ENCODE measurements at places on chromosomes 2 and 18.

DNA sequence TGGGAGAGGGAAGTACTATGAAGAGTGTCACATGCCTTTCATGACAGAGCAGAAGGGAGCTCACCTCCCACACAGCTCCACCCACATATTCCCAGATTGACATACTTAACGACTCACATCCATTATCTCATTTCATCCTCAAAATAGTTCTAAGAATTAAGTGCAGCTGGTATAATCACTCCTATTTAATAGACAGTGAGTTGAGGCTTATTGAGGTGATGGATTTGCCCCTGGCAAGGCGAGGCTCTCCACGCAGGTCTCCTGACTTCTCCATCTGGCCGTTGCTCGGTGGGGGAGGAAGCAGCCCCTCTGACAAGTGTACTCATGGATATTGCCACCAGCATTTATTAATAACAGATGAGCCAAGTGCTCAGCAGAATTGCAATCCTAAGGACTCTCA, 81.4 kb downstream of the TGOLN2 start:
- DNase-seq: no peak

GRCh38 chr2:148998831-148999200, 39.7 kb upstream of the LYPD6B start:
- DNase-seq: no peak

GRCh38 chr2:240586919-240587800, 626 bp downstream of the CAPN10 start:
- DNase-seq: peak; percentile 58

DNA sequence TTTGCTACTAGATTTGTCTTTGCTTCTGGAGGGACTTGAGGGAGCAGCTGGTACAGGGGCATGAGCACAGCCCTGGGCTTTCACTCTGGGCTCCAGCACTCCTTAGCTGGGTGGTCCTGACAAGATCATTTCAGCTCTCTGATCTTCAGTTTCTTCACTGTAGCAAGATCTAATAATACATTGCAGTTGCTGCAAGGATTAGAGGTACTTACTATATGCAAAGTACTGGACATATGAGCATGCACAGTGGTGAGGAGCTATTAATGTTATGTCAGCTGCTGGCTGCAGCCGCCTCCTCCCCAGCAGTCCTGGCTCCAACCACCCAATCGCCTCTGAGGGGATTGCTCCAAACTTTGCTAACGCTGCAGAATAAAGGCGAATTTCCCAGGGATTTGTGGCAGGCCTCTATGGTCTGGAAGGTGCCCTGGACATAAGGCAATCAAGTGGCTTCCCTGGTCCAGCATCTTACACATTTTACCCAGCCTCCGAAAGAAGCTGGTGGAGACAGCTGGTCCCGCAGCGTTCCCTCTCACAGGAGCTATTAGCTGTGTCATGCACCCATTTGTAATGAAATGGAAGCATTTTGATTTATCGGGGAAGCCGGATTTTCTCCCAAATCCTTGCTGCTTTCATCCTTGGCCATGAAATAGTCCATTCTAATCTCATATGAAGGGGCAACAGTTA, 96.7 kb downstream of the RHOB start:
- no peak for DNase-seq

GRCh38 chr18:37889963-37890362, 324.4 kb upstream of the CELF4 start:
- no peak for DNase-seq

GRCh38 chr2:55168221-55169154, 63.6 kb downstream of the CLHC1 start:
- DNase-seq: peak; percentile 15

GRCh38 chr2:177610813-177611212, 218.2 kb downstream of the AGPS start:
- no peak for DNase-seq

- no peak for DNase-seq
These were observed 20.8 kb upstream of the TMX3 start for GRCh38 chr18:68735483-68736343.

GRCh38 chr2:53508667-53509066, 258.9 kb upstream of the CHAC2 start:
- DNase-seq: no peak

GRCh38 chr2:138403431-138403927, 98.1 kb upstream of the SPOPL start:
- no peak for DNase-seq

DNA sequence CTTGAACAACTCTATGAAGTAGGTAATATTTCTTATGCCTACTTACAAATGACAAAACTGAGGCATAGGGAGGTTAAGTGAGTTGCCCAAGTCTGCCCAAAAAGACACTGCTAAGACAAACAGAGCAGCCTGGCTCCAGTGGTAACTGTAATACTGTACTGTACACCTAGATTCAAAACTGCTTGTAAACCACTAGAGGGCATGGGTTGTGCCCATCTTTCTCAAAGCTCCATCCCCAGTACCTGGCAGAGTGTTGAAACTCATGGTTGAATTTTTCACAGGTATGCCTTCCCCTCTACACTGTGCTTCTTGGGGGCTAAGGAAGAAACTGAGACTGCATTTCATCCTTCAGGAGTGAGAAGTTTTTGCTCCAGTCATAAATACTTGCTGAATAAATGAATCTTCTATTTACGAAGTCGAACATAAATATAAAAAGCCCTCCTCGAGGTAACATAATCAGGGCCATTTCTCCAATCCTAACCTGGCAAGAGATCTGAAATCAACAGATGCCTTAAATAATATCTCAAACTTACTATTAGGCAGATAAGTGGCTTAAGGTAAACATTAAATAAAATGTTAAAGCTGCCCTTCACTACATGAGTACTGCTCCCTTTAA, 2.0 kb downstream of the PPP4R1 start:
- DNase-seq: peak; percentile 25

DNA sequence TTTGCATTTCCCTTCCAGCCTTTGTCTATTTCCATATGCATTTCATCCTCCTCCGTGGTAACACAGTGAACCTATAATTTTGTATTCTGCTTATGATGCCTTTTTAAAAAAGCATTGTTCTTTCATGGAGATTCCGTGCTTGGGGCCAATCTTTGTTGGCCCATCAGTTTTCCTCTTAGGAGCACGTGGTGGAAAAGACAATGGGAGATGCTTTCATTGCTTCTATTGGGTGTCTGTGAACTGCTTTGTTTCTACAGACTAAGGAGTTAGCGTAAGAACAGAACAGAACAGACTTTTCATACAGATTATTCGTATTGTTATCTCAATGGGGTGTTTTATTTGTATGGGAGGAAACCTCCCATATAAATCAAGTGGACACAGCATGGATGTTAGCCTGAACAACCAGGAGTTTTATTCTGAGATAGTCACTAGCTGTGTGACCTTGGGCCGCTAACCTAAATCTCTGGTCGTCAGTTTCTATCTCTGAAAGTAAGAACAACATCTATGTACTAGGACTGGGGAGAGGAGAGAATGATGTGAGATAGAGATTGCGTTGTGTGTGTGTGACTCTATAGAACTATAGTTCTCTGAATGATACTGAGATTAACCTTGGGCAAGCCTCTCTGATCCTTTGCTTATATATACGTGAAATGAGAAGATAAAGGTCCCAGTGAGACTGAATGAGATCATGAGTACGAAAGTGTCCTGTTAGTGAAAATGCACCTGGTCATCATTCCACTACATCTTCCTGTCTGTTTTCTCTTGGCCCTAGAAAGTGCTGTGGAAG, 22.9 kb upstream of the YWHAQ start:
- no peak for DNase-seq

- no peak for DNase-seq
These were observed 158.6 kb downstream of the DYSF start for GRCh38 chr2:71611781-71612527.

DNA sequence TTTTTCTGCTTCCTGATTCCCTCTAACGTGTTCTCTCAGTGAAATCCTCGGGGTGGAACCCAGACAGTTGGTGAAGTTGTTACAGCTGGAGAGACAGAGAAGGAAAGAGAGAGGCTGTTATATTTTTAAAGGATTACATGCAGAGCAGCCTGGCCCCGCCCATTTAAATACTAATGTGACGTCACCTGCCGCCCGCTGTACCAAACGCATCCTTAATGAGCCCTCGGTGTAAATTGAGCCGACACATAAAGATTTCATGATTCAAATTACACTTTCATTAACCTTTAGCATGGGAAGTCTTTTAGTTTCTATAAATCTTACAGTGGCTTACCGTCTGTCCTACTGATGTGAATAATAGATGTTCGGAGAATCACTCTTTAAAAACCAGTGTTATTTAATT, 164.0 kb upstream of the SIX3 start:
- DNase-seq: no peak

DNA sequence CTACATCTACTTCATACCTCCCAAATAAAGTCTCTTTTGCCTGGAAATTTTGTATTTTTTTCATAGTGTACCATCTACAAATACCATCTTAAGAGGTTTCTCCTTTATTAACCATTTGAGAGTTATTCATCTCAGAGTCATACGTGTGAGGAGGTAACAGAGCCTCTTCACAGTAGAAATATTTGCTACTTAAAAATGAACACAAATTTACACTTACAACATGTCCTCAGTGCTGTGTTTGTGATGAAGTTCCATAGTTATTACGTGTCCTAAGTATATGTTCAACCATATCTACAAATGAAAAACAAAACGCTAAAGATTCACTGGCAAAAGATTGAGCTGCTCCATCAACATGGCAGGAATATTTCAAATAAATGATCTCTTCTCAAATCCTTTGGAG, 48.5 kb upstream of the HNRNPA3 start:
- DNase-seq: no peak

DNA sequence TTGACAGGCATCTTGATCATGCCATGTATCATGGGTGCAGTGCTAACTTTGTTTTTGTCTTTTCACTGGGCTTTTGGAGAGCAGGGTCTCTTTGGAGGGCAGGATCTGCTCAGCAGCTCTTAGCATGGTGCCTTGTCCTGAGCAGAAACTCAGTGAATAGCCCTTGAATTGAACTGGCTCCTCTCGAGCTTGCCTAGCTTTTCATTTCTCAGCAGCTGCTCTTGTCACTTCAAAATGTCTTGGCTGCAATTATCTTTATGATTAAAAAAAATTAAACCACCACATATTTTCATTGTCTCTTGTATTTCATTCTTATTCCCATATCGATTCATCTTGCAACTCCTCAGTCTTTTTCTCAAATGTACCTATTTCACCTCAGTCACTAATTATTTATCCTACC, 50.5 kb downstream of the CCDC85A start:
- no peak for DNase-seq

GRCh38 chr18:47931718-47932103, 1.3 kb upstream of the SMAD2 start:
- DNase-seq: peak; percentile 13

GRCh38 chr2:191204433-191204832, 40.8 kb upstream of the MYO1B start:
- peak; percentile 24 for DNase-seq

DNA sequence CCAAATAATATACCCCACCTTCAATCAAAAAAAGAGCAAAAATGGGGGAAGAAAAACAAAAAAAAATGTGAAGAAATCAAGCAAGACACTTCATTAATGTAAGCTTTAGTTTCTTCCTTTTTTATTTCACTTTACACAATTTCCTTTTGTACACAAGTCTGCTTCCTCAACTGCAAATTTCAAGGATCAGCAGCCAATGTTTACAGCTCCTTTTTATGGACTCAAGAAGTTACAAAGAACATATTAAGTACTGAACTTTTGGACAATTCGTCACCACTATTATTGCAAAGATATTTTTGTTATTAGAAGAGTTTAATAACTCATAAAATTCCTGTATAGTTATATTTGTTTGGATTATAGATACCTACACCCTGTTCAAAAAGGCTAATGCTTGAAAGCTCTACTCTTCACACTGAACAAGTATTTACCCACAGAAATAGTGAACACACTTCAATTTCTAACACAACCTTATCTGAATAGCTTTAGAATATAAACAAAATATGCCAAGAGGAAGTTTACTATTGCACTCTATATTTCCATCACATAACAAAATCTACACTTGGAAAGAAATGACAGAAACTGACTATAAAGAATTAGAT, 658.7 kb upstream of the CNTNAP5 start:
- DNase-seq: no peak

DNA sequence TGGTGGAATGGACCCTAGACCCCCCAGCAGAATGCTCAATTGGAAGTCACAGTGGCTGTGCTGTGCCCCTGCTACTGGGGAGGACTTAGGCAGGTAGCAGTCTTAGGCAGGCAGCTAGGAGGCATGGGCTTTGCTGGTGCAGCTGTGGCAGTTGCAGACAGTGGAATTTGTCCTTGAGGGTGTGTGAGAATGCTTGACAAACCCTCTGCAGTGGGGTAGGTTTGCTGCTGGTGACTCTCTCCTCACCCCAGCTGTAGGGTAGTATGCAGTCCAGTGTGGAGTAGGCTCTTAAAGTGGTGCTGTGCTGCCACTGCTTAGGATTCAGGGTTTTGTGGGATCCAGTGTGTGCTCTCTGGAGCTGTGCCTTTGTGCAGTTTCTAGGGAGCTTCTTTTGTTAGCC, 61.3 kb downstream of the NUP35 start:
- no peak for DNase-seq
